Airway epithelial cell (primary cell): ENCODE measurements at places on chromosomes 3 and 15. TPM values are rescaled to one million over a fixed set of nuclear protein-coding genes. Genes with fewer than 3 reads are reported as not detected.

RSRC1 gene
- 20.8 and 24.3 TPM in 2 replicates for total RNA-seq

LRRIQ4 gene
- not detected in 2 replicates for total RNA-seq

HDC gene
- total RNA-seq: not detected in 2 replicates

AP3S2 gene
- 37.8 and 63.5 TPM in 2 replicates for total RNA-seq

ACAN gene
- not detected in 2 replicates for total RNA-seq

GPR171 gene
- not detected in 2 replicates for total RNA-seq

GPR156 gene
- 0.09 and 0.14 TPM in 2 replicates for total RNA-seq

DISP2 gene
- total RNA-seq: under 0.01 and 0.14 TPM in 2 replicates

TMEM108 gene
- total RNA-seq: not detected in 2 replicates

CLDN11 gene
- total RNA-seq: 2.8 and 3.0 TPM in 2 replicates

SNAPC5 gene
- 13.5 and 14.4 TPM in 2 replicates for total RNA-seq

CCR9 gene
- total RNA-seq: not detected in 2 replicates

PLSCR5 gene
- total RNA-seq: not detected in 2 replicates

PSTPIP1 gene
- 0.42 and 11.4 TPM in 2 replicates for total RNA-seq

AGBL1 gene
- total RNA-seq: not detected in 2 replicates

RASGRF1 gene
- not detected in 2 replicates for total RNA-seq

NDUFB4 gene
- 152 and 271 TPM in 2 replicates for total RNA-seq

SNRPN gene
- total RNA-seq: 136 and 164 TPM in 2 replicates

CELF6 gene
- total RNA-seq: 0.35 TPM in 1 of 2 replicates, not detected in the other

ATP13A5 gene
- 0.09 and 0.49 TPM in 2 replicates for total RNA-seq

TMEM40 gene
- total RNA-seq: 61.0 and 61.1 TPM in 2 replicates

IL17RD gene
- total RNA-seq: 4.0 and 6.1 TPM in 2 replicates

GOLGA8R gene
- 0.21 and 0.60 TPM in 2 replicates for total RNA-seq

LYZL4 gene
- not detected in 2 replicates for total RNA-seq

SCG3 gene
- total RNA-seq: not detected in 2 replicates

CPLX3 gene
- not detected in 2 replicates for total RNA-seq

LTK gene
- 0.05 and 0.35 TPM in 2 replicates for total RNA-seq

ARNT2 gene
- 0.78 and 1.0 TPM in 2 replicates for total RNA-seq

IL5RA gene
- not detected in 2 replicates for total RNA-seq

GOLGA8Q gene
- total RNA-seq: not detected in 2 replicates

HEMK1 gene
- 14.0 and 15.9 TPM in 2 replicates for total RNA-seq

PPP2R3A gene
- total RNA-seq: 6.8 and 8.5 TPM in 2 replicates

SKOR1 gene
- 0.19 TPM in 1 of 2 replicates, not detected in the other for total RNA-seq

PLA2G4D gene
- total RNA-seq: not detected in 2 replicates

ZNF774 gene
- total RNA-seq: 1.5 and 1.9 TPM in 2 replicates

CPNE4 gene
- 0.07 TPM in 1 of 2 replicates, not detected in the other for total RNA-seq

GRK7 gene
- total RNA-seq: 0.07 TPM in 1 of 2 replicates, not detected in the other
